ENCODE measurements at places on chromosomes 7 and 10.

DNA sequence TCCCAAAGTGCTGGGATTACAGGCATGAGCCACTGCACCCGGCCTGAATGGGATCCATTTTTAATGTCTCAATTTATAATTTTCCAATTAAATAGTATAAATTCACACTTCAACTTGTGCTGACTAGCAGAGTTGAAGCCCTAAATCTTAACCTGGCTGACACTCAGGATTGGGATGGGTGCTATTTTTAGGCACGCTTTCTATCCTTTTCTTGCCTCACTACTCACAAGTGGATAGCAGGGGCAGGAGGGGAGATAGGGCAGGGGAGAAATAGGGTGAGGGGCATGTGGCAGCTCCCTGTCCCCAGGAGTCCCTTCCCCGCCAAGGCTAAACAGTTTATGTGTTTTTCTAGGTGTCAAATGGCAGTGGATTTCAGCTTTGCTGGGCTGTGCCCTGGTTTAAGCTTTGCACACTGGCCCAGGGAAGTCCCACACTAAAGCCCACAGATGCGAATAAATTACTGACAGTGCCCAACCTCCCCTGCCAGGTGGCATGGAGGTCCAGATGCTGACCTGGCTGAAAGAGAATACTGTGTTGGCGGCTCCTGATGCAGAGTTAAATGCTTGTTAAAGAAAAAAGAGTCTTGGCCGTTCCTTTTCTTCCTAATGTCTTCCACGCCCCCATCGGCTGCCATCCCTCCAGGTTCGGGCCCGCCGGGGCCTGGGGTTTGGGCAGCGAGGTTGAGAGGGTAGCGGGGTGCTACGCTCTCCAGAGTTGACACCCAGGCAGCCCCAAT is 36.2 kb upstream of the EFCAB10 start:
- DNase-seq = no peak

DNA sequence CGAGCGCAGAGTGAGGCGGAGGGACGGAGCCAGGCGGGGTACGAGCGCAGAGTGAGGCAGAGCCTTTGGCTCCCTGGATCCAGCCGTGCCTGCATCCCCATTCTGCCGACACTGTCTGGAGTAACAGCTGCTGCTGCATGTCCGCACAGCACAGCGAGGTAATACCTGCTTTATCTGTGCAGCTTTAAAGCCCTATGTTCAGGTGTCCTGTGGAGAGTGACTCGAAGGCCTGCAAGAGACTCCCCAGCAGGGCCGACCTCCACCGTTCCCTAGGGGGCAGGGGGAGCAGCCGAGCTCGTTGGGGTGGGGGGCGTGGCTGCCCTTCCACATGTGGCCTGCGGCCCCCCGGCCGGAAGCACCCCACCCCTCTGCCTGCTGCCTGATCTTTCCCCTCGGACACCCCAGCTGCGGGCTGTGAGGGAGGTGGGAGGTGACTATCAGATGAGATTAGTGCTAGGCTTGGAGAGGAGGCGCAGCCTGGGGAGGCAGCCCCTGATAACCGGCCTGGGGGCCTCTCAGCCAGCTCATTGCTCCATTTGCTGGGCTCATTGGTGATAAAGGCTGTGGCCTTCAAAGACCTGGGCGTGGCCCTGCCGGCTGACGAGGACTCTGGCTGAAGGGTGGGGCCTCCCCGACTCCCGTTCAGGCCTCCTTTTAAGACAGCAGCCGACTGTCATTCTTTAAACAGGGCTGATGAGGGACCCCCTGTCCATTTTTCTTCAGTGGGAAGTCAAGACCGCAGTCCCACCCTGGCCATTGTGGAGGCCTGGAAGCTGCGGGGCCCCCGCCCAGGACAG is 8.0 kb downstream of the VENTX start:
- no peak for DNase-seq

DNA sequence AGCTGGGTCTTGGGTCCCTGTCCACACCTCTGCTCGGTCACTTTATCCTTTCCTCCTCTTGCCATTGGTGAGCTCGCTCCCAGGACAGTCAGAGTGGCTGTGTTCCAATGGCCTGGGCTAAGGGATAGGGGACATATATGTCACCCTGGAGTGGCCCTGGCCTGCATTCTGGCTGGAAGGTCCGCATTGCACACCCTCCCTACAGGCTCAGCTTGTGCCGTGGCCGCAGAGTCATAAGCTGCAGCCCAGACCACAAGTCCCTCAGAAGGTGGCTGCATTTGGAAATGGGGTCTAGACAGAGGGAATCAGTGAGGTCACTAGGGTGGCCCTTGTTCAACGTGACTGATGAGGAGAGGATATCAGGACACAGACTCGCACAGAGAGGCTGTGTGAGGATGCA is 363.8 kb upstream of the SHH start:
- no peak for DNase-seq

DNA sequence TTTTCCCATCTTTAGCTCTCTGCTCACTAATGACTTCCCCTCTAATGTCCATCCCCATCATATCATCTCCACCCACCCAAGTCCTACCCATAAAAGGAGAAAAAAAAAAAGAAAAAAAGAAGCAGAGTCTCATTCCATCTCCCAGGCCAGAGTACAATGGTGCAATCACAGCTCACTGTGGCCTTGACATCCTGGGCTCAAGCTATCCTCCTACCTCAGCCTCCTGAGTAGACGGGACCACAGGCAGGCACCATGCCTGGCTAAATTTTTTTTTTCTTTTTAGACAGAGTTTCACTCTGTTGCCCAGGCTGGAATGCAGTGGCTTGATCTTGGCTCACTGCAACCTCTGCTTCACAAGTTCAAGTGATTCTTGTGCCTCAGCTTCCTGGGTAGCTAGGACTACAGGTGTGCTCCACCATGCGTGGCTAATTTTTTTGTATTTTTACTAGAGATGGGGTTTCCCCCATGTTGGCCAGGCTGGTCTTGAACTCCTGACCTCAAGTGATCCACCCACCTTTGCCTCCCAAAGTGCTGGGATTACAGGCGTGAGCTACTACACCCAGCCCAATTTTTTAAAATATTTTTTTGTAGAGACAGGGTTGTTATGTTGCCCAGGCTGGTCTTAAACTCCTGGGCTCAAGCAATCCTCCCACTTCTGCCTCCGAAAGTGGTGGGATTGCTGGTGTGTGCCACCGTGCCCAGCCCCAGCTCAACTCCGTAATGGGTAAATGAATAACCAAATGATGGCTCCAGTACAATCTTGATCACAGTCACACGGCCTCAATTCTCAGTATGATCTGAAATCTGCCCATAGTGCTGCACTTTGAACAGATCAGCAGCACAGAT is 24.6 kb upstream of the SGMS1 start:
- DNase-seq = no peak

DNA sequence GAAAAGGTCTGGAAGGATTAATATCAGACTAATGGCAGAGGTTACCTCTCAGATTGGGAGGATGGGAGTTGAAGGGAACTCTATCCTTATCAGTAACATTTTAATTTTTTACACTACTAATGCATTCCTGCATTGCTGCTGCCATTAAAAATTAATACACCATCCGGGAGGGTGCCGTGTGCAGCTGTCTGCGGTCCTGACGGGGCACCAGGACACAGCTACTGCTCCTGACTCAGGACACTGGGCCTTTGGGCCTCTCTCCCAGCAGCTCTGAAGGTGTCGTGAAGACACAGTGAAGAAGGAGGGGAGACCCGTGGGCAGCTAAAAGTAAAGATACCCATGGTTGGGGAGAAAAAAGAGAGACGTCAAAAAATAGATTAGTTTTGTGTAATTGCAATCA is 23.4 kb upstream of the HK1 start:
- no peak for DNase-seq

GRCh38 chr10:118042336-118042735 is 4.4 kb downstream of the RAB11FIP2 start:
- DNase-seq = no peak

DNA sequence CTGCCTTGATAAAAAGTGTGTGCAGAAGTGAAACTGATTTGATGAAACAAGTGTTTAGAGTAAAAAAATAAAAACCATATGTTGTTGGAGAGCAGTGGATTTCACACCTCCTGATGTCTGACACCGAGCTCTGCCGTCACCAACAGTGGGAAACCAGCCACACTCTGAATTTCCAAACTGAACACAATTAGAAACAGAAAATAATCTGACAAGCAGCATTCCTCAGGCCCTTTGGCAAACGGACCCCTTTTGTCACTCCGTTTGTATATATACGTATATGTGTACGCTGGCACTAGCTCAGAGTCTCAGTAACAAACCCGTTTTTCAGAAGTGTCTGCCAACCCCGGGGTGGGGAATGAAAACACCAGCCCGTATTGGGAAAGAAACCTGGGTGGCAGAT is 32.4 kb downstream of the TACC2 start:
- DNase-seq = no peak

GRCh38 chr10:85225311-85225710 is 896.9 kb downstream of the CCSER2 start:
- no peak for DNase-seq

GRCh38 chr7:15972862-15973275 is 286.4 kb upstream of the MEOX2 start:
- no peak for DNase-seq

DNA sequence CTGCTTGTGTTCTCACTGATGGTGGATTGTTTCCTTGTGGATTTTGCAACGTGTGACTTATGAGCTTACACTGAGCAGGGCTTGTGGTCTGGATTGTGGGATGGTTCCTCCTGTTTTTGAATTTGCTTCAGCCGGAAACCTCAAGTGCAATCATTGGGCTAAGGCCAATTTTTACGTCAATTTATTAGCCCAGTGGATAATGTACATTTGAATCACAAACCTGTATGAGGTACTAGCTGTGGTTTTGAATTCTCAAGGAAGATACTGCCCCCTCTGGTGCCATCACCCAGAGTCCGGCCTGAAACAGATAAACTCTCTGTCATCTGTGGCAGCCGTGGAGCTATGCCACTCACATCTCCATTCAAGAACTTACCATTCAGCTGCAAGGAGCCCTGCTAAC is 7.3 kb upstream of the ZNF777 start:
- no peak for DNase-seq

DNA sequence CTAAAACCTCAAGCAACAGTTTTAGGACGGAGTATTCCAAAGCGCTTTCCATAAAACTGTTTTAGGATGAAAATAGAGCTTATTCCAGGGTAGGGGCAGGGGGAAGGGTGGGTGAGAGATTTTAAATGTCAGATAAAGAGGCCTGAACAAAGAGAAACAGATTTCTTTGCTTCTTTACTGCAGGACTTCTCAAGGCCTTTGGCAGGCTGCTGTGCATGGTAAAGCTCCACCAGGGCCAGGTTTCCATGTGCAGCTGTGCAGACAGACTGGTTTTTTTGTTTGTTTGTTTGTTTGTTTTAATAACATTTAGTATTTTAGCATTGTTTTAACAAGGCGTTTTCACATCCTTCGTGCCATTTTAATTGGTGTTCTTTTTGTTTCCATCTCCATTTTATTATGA is 26.3 kb downstream of the HECW1 start:
- DNase-seq = no peak

DNA sequence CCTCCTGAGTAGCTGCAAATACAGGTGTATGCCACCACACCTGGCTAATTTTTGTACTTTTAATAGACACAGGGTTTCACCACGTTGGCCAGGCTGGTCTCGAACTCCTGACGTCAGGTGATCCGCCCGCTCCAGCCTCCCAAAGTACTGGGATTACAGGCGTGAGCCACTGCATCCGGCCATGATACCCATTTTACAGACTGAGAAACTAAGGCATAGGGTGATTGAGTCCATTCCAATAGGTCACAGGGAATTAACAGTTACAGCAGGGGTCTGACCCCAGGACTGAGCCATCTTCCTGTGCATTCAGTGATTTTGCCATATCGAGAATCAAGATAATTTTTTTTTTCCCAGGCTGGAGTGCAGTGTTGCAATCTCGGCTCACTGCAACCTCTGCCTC is 12.3 kb upstream of the CTBP2 start:
- DNase-seq = no peak

DNA sequence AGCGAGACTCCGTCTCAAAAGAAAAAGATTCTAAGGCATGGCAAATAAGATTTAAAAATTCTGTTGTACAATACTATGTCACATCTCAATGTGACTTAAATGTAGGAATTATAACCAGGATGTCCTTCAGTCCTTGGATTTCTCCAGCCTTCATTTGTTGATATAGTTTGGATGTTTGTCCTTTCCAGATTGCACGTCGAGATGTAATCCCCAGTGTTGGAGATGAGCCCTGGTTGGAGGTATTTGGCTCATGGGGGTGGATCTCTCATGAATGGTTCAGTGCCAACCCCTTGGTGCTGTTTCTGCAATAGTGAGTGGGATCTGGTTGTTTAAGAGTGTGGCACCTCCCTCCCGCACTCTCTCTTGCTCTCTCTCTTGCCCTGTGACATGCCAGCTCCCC is 12.8 kb upstream of the ACHE start:
- no peak for DNase-seq

- DNase-seq = no peak
Measured at GRCh38 chr10:28494420-28494819, 38.5 kb upstream of the WAC start.

- no peak for DNase-seq
Measured at GRCh38 chr7:69678494-69679187, 80.4 kb downstream of the AUTS2 start.

- no peak for DNase-seq
Measured at GRCh38 chr10:31932838-31933237, 4.2 kb upstream of the ARHGAP12 start.

DNA sequence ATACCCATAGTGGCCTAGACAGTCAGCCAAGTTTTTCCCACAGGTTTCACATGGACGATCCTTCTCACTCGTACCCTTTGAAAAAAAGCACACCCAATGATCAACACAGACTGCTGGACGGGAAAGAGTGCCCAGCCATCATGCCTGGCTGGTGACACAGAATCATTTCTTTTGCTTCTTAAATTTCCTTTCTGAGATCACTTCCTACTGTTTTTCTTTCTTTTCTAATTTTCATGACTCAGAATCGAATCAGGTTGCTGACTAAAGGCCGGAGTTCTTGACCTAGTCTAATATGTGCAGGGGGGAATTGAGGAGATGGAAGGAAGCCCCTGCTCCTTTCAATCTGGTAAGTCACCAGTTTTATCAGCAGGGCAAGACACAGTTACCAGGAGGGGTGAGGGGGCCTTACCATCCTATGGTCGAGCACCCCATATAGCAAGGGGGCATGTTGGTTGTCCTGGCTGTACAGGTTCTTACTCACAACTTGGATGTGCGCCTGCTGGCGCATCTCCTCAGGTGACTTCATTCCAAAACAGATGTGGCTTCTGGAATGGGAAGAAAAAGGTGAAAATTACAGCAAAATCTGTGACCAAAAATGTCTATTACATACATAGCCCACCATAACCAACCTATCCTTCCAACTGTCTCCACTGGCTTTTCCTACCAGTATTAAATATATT is 3.5 kb downstream of the POLR3A start:
- DNase-seq = no peak

- DNase-seq = no peak
Measured at GRCh38 chr10:21171197-21171935, 274.3 kb upstream of the NEBL start.

GRCh38 chr10:101260764-101261481 is 31.7 kb upstream of the LBX1 start:
- no peak for DNase-seq

DNA sequence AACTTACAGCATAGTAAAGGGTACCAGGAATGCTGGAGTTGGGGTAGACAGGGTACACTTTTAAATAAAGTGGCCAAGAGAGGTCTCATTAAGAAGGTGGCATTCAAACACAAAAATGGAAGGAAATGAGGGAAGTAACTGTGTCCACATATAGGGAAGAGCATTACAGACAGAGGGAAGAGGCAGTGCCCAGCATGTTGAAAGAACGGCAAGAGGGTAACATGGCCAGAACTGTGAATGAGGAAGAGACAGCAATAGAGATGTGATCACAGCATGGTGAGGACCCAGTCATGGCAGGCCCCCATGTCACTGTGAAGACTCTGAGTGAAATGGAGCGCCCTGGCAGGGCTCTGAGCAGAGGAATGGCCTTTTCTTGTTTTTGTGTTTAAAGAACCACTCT is 35.1 kb upstream of the ZNRF2 start:
- no peak for DNase-seq
